ENCODE measurements at places on chromosomes 5 and 9. TPM values are rescaled to one million over a fixed set of nuclear protein-coding genes. Genes with fewer than 3 reads are reported as not detected.

CCDC192 gene
- total RNA-seq: not detected

YTHDC2 gene
- total RNA-seq: 27.5 TPM

PCDHAC2 gene
- total RNA-seq: not detected

OSTF1 gene
- 53.6 TPM for total RNA-seq

FOXD4L5 gene
- 0.27 TPM for total RNA-seq

DNA sequence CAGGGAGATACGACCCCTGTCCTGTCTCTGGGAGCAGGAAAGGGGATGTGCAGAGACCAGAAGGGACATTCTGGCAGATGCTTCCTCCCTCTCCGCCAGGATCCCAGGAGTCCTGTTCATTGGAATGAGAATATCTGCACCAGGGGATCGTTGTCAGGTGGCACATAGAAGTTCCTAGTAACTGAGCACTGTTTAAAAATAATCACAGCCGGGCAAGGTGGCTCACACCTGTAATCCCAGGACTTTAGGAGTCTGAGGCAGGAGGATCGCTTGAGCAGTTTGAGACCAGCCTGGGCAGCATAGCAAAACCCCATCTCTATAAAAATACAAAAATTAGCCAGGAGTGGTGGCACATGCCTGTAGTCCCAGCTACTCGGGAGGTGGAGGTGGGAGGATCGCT, 12.3 kb downstream of the SARDH start:
- no peak for DNase-seq

GRCh38 chr9:34363619-34364351, 12.9 kb downstream of the MYORG start:
- DNase-seq: no peak

DNA sequence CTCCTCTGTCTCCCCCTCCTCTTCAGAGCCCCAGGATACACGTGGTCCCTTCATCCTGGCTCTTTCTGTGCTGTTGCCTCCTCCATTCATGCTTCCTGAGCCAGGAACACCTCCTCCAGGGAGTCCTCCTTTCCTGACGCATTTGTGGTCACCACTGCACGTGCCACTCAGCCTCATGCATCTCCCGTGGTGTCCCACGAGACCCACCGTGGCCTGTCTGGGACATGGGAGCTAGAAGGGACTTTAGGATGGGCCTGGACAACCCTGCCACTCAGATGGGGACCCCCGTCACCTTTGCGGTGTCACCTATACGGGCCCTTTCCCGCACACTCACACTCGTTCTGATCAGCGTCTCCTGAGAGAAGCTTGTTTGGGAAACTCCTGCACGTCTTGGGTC, 6.7 kb downstream of the GLIPR2 start:
- DNase-seq: no peak

DNA sequence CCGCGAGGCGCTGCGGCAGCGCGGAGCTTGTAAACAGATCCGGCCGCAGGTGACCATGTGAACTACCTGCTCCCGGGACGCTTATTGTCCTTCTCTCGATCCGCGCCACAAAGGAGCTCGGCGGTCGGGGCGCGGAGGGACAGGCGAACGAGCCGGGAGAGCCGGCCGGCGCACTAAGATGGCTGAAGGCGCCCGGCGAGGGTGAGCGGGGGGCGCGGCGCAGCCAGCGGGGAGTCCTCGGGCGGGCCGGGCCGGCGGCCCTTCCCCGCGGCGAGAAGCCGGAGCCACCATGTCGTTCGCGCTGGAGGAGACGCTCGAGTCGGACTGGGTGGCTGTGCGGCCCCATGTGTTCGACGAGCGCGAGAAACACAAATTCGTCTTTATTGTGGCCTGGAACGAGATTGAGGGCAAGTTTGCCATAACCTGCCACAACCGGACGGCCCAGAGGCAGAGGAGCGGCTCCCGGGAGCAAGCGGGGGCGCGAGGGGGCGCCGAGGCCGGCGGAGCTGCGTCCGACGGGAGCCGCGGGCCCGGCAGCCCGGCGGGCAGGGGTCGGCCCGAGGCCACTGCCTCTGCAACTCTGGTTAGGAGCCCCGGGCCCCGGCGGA, 535 bp downstream of the JMY start:
- peak; percentile 10 for DNase-seq

DNA sequence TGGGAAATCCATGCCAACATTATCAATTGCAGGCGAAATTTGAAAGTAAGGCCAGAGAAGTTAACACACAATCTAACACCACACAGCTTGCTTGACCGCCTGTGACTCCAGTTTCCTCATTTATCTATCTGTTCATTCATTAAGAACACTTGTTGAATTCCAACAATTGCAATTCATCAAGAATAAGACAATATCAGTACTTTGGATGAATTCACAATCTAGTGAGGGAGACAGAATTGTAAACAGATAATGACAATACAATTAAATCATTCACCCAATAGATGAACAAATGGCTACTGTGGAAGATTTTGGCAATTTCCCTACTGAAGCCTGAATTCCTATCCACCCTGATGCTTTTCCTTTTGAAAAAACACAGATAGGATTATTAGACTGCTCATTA, 181.6 kb downstream of the TRIM36 start:
- DNase-seq: no peak

- DNase-seq: no peak
Measured at GRCh38 chr5:149799965-149800516, 69.9 kb downstream of the PPARGC1B start.

DNA sequence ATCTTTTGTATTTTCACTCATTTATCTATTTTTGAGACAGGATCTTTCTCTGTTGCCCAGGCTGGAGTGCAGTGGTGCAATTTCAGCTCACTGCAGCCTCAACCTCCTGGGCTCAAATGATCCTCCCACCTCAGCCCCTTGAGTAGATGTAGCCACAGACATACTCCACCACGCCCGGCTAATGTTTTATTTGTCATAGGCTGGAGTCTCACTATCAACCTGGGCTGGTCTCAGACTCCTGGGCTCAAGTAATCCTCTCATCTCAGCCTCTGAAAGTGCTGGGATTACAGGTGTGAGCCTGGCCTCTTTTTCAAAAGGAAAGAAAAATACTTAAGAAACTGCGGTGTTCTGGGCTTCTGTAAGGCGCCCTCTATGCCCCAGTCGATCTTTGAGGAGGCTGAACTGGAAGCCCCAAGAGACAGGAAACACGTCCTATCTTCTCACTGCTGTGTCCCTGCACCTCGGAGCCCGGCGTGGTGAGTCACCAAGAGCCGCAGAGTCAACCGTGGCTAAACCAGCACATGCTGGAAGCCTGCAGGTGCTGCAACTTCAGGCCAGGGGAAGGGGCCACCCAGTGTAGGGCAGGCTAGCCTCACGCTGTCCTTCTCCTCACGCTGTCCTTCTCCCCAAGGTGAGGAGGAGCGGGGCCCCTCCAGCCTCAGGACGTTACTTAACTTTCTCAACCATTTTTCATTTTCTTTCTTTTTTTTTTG, 15.2 kb upstream of the LHX3 start:
- DNase-seq: no peak

- no peak for DNase-seq
Measured at GRCh38 chr9:110626101-110626829, 42.3 kb upstream of the MUSK start.

DNA sequence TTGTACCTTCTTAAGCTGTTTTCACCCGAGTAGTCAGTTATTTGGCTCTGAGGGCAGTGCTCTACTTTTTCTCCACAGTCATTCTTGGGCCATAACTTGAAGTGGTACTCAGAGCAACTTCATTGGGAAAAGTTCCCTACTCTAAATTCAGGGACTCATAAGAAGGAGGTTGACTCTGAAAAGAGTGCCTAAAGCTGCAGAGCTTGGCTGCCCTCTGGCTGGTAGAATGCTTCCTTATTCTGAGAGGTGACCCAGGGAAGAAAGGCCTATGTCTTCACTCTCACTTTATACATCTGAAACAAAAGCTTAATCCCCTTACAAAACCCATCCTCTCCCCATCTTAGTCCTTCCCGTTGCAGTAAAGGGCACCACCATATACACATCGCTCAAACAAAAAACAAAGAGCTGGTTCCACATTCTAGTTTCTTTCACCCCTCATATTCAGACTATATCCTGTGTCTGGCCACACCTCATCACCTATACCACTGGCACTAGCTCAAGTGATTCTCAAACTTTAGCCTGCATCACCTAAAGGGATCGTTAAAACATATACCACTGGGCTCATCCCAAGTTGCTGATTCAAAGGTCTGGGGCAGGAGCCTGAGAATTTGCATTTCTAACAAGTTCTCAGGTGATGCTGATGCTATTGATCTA, 7.9 kb downstream of the IGIP start:
- no peak for DNase-seq
